Left renal cortex interstitium (tissue), 4 donors: ENCODE measurements at places on chromosomes 7 and 10.

GRCh38 chr10:132320654-132321469 is 11.1 kb upstream of the LRRC27 start:
- no peak for DNase-seq

DNA sequence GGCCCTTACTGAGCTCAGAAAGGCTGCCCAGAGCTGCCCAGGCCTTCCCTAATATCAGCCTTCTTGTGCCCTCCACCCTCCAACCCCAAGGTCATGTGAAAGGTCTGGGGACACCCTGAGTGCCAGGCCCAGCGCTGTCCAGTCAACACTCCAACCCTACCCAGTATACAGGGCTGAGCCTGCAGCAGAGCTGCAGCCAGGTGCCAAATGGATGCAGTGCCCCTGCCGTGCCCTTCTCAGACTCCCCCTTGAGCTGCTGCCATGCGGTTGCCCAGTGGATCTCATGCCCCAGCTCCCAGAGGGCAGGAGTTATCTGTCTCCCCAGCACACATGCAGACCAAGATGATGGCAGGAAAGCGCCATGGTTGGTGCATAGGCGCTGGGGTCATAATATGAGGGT is 61.5 kb downstream of the ZMIZ1 start:
- no peak for DNase-seq

DNA sequence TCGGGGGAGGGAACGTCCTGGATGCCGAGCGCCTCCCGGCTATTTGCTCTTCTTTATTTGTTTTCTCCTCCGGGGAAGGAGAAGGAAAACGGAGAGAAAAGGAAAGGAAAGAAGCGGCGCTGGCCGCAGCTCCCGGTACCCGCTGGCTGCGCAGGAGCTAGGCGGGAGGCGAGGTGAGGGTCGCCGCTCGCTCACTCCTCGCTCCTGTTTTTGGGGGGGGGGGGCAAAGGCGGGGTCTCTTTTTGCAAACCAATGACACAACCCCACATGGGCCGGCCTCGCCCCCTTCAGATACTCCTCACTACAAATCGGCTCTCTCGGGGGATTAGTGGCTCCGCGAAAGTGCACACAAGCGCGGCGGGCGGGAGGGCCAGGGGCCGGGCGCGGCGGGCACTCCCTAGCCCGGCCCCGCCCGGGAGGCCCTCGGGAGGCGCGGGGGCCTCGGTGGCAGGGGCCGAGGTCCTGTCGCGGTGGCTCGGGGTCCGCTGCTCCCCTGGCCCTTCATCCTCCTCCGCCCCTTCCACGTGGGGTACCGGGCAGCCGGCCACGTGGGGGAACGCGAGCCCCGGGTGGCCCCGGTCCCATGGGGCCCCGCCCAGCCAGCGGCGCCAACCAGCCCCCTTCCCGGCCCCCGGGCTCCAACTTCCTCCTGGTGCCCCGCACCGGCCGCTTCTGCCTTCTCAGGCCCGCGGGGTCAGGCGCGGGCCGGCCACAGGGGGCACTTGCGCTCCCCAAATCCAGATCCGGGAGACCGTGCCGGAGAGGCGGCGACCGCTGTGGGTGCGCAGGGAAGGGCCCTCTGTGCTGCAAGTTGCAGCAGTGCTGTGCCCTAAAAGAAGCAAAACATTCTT is 718 bp upstream of the CTBP2 start:
- DNase-seq: no peak

- DNase-seq: no peak
These were observed 49.9 kb downstream of the UBE2H start for GRCh38 chr7:129902788-129903422.

- DNase-seq: no peak
These were observed 26.7 kb downstream of the ZCWPW1 start for GRCh38 chr7:100401811-100402210.

GRCh38 chr7:901041-901387 is 24.7 kb downstream of the GET4 start:
- no peak for DNase-seq
